A549 treated with dexamethasone at 1 μM for 4 hours (cell line): ENCODE measurements at places on chromosomes 3 and 15. TPM values are rescaled to one million over a fixed set of nuclear protein-coding genes. Genes with fewer than 3 reads are reported as not detected.

SI gene
- not detected in 5 replicates for total RNA-seq

IREB2 gene
- 34.4 to 59.2 TPM (median 53.2 TPM) in 5 replicates for total RNA-seq

TRAIP gene
- total RNA-seq = 7.5 to 12.4 TPM (median 11.7 TPM) in 5 replicates

CLEC3B gene
- not detected in 5 replicates for total RNA-seq

FGF12 gene
- total RNA-seq = 0.59 to 0.73 TPM (median 0.62 TPM) in 5 replicates

GPD1L gene
- 16.0 to 22.1 TPM (median 19.4 TPM) in 5 replicates for total RNA-seq

SAXO2 gene
- 0.99 to 3.1 TPM (median 2.4 TPM) in 5 replicates for total RNA-seq

SLC7A14 gene
- total RNA-seq = not detected in 5 replicates

CHAC1 gene
- total RNA-seq = 7.5 to 13.3 TPM (median 8.8 TPM) in 5 replicates

FILIP1L gene
- 0.17 to 0.74 TPM (median 0.26 TPM) in 5 replicates for total RNA-seq

VEPH1 gene
- 0.25 to 0.73 TPM (median 0.48 TPM) in 5 replicates for total RNA-seq

CADM2 gene
- total RNA-seq = 0.09 to 0.27 TPM (median 0.18 TPM) in 5 replicates

ANKUB1 gene
- not detected in 5 replicates for total RNA-seq

CHP1 gene
- total RNA-seq = 66.5 to 99.0 TPM (median 88.1 TPM) in 5 replicates

PROS1 gene
- 9.9 to 13.9 TPM (median 12.0 TPM) in 5 replicates for total RNA-seq

CMTM7 gene
- total RNA-seq = 29.5 to 39.3 TPM (median 36.1 TPM) in 5 replicates

SLC12A1 gene
- not detected in 5 replicates for total RNA-seq

CCDC54 gene
- not detected in 5 replicates for total RNA-seq

STRC gene
- 0.04 to 0.15 TPM (median 0.08 TPM) in 5 replicates for total RNA-seq

ALPK3 gene
- 0.03 to 0.22 TPM (median 0.10 TPM) in 5 replicates for total RNA-seq

TRH gene
- not detected in 5 replicates for total RNA-seq

NOX5 gene
- total RNA-seq = 0.10 to 0.34 TPM (median 0.19 TPM) in 5 replicates

ILDR1 gene
- not detected in 5 replicates for total RNA-seq

CEP19 gene
- 2.1 to 2.9 TPM (median 2.8 TPM) in 5 replicates for total RNA-seq

PLIN1 gene
- 0.06 to 0.09 TPM (median 0.08 TPM) in 5 replicates for total RNA-seq

EBLN2 gene
- 0.30 to 0.47 TPM (median 0.41 TPM) in 5 replicates for total RNA-seq

CCR3 gene
- total RNA-seq = not detected in 5 replicates

KLF15 gene
- total RNA-seq = 1.0 to 1.7 TPM (median 1.2 TPM) in 5 replicates

TM4SF18 gene
- 30.9 to 38.2 TPM (median 33.6 TPM) in 5 replicates for total RNA-seq

RNU5B-1 gene
- not detected in 5 replicates for total RNA-seq

CACNA1D gene
- total RNA-seq = 0.54 to 1.1 TPM (median 0.88 TPM) in 5 replicates

ARL6IP5 gene
- 76.7 to 98.6 TPM (median 80.9 TPM) in 5 replicates for total RNA-seq

CSPG5 gene
- total RNA-seq = 0.83 to 1.3 TPM (median 1.1 TPM) in 5 replicates

HESX1 gene
- 0.13 to 0.62 TPM (median 0.19 TPM) in 4 of 5 replicates, not detected in the other for total RNA-seq

POPDC2 gene
- 0.13 to 0.95 TPM (median 0.23 TPM) in 5 replicates for total RNA-seq

PPP1R14D gene
- 0.14 to 0.21 TPM (median 0.19 TPM) in 3 of 5 replicates, not detected in the others for total RNA-seq

CHCHD4 gene
- total RNA-seq = 36.6 to 41.5 TPM (median 41.0 TPM) in 5 replicates

FBXW12 gene
- not detected in 5 replicates for total RNA-seq

SUSD5 gene
- 2.9 to 4.3 TPM (median 3.7 TPM) in 5 replicates for total RNA-seq

LRIG1 gene
- 5.5 to 7.1 TPM (median 6.0 TPM) in 5 replicates for total RNA-seq

EPM2AIP1 gene
- total RNA-seq = 4.9 to 8.5 TPM (median 7.1 TPM) in 5 replicates

KNG1 gene
- total RNA-seq = 0.07 TPM in 1 of 5 replicates, not detected in the others

CYP1A1 gene
- total RNA-seq = 1.5 to 2.7 TPM (median 1.6 TPM) in 5 replicates

TEX55 gene
- total RNA-seq = not detected in 5 replicates

CMTM8 gene
- total RNA-seq = 8.4 to 15.1 TPM (median 12.8 TPM) in 5 replicates

MAGEL2 gene
- not detected in 5 replicates for total RNA-seq

TMEM212 gene
- total RNA-seq = not detected in 5 replicates

ST8SIA2 gene
- 0.31 to 0.47 TPM (median 0.40 TPM) in 5 replicates for total RNA-seq

ZBED2 gene
- total RNA-seq = 0.11 to 0.21 TPM (median 0.12 TPM) in 5 replicates

GOLGA8G gene
- total RNA-seq = not detected in 5 replicates

ECE2 gene
- total RNA-seq = not detected in 5 replicates

NANOGP8 gene
- not detected in 5 replicates for total RNA-seq

DPPA2 gene
- total RNA-seq = 0.06 TPM in 1 of 5 replicates, not detected in the others
